ENCODE measurements at places on chromosomes 4 and X.

GRCh38 chrX:149129767-149130166 lies 375.3 kb downstream of the IDS start:
- no peak for DNase-seq

GRCh38 chr4:76874176-76874575 lies 23.8 kb downstream of the SOWAHB start:
- peak; percentile 53 for DNase-seq

DNA sequence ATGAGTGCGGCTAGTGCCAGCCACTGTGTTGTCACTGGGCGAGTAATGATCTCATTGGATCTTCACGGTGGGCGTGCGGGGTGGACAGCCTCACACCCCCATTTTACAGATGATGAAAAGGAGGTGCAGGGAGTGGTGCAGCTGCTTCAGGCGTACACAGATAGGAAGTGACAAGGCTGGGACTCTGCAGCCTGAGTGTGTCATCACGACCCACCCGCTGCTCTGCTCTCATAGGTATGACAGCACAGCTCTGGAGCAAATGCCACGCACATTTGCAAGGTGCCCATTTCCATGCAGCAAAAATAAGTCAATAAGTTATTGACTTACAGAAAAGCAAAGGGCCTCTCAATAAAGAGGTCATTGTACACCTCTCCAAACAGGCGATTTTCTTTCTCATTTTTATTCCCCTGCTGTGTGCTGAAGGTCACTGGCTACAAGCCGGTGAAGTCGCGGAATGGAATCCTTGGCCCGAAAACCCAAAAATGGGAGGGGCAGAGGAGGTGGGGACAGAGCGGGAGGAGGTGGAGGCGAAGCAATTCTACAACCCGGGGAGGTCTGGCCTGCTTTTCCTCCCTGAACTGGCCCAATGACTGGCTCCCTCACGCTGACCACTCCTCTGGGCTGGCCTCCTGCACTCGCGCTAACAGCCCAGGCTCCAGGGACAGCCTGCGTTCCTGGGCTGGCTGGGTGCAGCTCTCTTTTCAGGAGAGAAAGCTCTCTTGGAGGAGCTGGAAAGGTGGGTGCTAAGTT lies at the start of gene SOD3:
SOD3 (plus strand) TSS at position 658 of the 750 bp plus-strand sequence. CDS start 3,949 bp downstream, outside the sequence.
- DNase-seq, result peak; percentile 91

- DNase-seq, result no peak
Observed at GRCh38 chr4:8409264-8410065, 31.1 kb downstream of the ACOX3 start.

- DNase-seq, result peak; percentile 57
Observed at GRCh38 chr4:79645942-79646341, 237.9 kb upstream of the GK2 start.

GRCh38 chr4:25981749-25982148 lies 67.7 kb downstream of the SMIM20 start:
- DNase-seq, result no peak

DNA sequence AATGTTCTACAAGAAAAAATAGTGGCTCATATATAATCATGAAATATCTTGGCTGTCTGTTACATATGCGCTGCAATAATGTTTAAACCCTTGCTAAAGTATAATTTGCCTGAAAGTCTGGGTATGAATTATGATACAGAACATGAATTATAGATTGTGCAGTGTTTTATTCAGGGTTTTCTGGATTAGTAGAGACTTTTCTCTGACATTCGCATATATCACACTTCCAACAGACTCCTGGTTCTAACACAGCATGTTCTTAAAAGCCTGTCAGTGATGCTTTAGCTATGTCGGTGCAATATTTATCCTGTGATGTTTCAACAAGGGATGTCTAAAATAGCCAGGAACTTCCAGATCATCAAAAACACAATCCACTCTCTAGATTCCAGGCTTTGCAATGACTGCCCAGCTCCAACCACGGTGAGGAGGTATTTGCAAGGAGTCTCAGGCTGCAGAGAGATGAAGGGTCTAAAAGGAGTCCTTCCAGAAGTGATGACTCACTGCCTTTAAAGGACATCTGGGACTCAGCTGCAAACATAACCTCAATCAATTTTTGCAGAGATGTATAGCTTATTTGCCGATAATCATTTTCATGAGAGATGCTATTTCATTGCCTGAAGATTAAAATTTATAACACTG lies 69.4 kb downstream of the RWDD4 start:
- no peak for DNase-seq

DNA sequence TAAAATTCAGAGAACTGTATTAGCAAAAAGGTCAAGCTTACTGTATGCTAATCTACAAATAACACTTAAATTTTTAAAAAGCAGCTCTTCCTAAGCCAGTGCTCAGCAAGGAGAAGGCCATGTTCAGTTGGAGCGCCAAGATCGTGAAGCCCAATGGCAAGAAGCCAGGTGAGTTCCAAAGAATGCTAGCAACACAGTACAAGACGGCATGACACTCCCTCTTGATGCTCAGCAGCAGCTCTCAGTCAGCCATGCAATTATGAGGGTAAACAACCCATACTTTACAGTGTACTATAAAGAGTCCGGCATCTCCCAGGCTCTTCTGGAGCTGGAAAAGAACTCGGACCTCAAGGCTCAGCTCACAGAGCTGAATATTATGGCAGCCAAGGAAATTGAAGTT lies 34.9 kb downstream of the STX18 start:
- no peak for DNase-seq

GRCh38 chrX:106283841-106284240 lies 115.7 kb downstream of the PWWP3B start:
- no peak for DNase-seq

- DNase-seq, result no peak
Observed at GRCh38 chr4:173191623-173192041, 23.0 kb downstream of the GALNT7 start.

- no peak for DNase-seq
Observed at GRCh38 chr4:95640311-95640710, 91.5 kb upstream of the UNC5C start.

DNA sequence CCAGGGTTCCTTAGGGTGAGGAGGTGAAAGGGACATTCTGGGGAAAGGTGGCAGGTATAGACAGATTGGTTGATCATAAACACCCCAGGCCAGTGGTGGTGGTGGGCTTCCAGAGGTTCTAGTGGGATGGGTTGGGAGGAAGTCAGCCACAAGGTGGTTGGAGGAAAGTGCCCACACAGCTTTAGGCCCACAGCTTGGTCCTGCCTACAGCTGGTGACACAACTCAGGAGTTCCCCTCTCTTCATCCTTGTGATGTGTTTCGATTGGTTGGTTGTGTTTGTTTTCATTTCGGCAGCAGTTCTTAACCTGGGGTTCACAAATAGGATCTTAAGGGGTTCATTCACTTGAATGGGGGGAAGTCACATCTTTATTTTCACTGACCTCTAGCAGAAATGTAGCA lies 157.0 kb downstream of the TMEM164 start:
- DNase-seq, result no peak

GRCh38 chr4:142846729-142847596 lies 862 bp upstream of the INPP4B start:
- DNase-seq, result peak; percentile 83

DNA sequence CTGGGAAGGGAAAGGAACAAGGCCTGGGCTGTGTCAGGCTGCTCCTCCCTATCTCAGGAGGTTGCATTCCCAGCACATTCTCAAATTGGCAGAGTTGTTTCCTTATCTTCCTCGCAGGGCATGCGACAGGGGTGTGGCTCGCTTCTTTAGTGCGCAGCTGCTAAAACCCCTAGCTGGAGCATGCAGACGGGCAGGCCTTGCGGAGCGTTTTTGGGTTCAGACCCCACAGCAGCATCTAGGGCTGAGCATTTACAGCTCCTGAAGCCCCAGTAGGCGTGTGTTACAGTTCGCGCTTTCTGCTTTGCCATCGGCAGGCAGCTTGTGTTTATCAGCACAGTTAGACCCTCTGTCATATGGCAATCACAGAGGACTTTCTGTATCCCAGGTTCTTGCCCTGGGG lies 392.4 kb downstream of the TECRL start:
- no peak for DNase-seq

DNA sequence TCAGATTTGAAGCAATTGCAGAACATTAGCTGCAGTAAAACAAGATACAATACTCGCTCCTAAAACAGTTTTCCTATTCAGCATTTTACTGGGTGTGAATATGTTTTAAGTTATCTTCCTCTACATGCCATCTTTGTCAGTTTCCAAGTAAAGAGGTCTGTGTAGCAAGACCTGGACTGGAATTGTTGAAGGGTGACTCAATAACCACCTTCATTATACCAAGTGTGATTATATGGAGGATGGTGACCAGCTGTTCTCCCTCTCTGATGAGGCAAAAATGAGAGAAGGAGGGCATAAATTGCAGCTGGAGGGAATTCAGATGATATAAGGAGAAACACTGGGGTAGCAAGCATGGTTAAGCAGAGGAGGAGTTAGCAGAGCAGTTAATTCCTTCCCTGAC lies 922.1 kb upstream of the SLIT2 start:
- no peak for DNase-seq

- no peak for DNase-seq
Observed at GRCh38 chrX:19388064-19388679, 44.4 kb downstream of the PDHA1 start.

DNA sequence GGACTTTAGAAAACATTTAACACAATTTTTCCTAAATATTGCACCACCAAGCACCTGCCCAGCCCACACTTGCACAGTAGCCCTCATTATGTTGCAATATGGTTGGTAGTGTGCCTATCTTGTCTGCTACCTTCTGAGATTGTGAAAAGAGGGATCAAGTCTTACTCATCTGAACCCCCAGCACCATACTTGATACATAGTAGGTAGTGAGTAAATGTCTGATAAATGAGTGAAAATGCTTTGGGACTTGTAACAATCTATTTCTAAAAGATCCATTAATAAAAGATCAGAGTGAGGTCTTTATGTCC lies 118.4 kb upstream of the MED14 start:
- no peak for DNase-seq

GRCh38 chr4:154044742-154045485 lies 256.0 kb upstream of the SFRP2 start:
- no peak for DNase-seq

DNA sequence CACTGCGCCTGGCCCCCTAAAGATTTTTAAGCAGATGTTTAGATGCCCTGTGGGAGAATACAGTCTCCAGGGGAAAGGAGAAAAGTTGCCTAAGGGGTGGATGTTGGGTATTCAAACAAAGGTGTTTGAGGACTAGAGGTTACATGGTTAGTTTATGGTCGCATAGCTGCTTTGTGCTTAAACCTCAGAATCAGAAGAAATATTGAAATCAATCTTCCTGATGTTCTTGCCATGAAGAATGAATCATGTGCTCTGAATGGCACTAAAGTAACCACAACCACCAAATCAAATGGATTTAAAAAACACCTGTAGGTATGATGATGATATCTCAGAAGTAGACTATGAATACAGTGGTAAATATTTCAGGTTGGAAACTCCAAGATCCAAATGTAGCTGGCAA lies 42.7 kb upstream of the TEX13A start:
- no peak for DNase-seq

DNA sequence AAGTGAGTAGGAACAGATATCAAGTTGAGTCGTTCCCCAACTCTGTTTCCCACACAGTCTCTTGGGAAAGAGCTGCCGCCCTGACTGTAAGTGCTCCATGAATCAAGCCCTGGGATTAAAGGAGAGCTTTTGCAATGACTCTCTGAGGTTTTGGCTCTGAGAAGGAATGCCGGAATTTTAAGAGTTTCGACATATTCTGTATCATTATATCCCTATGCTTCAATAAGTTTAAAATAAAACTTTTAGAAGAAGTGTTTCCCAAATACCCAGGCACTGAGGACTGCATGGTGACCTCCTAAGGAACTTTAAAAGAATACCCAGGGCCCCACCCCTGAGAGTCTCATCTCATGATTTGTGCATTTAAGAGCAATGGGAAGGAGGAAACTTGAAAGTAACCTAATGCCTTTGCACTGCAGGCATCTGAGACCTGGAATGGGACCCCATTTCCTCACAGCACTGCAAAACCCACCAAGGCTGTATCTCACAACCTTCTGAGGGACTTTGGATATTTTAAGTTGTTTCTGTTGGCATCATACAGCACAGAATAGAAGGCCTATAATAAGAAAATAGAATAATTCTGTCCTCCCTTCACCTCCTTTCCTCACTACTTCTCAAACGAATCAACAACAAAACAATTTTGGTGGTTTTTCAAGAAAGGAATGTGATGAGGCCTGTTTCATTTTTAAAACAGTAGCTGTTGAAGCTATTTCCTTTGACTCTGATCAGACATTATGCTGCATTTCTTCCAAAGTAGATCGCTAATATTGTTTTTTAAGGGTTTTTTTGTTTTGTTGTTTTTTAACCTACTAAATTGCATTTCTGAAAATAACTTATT lies 121.2 kb downstream of the GASK1B start:
- DNase-seq, result no peak

DNA sequence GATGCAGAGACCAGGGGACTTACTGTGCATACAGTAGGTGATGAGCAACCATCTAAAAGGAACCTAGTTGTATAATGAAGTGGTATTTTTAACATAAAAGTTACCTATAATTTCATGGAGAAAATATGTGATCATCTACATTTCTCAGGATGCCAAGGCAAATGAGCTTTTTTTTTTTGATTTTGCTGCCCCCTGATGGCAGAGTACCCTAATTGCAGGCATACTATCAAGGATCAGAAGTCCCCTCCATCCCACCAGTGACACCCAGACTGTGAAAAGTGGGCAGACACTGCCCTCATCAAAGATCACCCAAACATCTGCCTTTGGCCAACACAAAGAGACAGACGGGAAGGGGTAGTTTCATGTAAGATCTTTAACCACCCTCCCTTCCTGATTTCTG lies 9.6 kb upstream of the ABLIM2 start:
- DNase-seq, result no peak

- DNase-seq, result peak; percentile 65
Observed at GRCh38 chrX:55488593-55489313, 895 bp downstream of the USP51 start.

- DNase-seq, result no peak
Observed at GRCh38 chr4:17437396-17437795, 74.5 kb downstream of the QDPR start.

- no peak for DNase-seq
Observed at GRCh38 chrX:44431194-44431593, 87.7 kb upstream of the EFHC2 start.

GRCh38 chr4:118821590-118822293 lies 14.2 kb downstream of the SEC24D start:
- DNase-seq, result no peak

- DNase-seq, result no peak
Observed at GRCh38 chr4:15983610-15984009, 20.6 kb upstream of the FGFBP2 start.

DNA sequence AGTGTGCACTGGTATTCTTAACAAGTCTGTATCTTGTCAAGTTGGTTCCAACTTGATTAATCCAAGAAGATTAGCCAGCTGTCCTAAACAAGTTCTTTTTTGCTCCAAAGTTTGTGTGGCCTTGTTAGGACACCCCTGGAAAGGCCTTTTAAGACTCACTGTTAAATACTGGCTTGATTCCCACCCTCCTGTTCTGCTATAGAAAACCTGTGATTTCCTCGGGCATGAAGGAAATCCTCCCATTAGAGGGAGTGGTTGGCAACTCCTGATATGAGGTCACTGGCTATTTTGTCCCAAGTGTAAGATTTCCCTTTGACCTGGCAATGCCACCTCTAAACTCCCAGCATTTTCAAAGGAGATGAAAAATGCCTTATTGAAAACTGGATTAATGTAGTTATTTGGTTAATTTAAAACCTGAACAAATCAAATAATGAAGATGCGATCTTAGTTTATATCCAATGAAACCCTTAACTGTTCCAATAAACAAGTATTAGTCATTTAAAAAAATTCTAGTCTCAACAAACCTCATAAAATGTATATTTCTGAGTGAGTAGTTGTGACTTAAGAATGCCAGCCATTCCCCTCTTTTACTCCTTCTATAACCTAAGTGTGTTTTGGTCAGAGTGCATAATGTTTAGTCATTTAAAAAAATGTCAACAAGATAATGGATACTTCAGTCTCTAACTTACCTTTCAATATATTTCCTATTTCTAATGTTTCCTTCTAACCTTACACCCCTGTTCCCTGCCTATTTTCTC lies 94.4 kb downstream of the NPNT start:
- DNase-seq, result no peak
